Amygdala (tissue), 56 donors: ENCODE measurements at places on chromosomes 5 and 9.

GRCh38 chr5:127223256-127223974 is 67.2 kb upstream of the MEGF10 start:
- DNase-seq, result no peak

DNA sequence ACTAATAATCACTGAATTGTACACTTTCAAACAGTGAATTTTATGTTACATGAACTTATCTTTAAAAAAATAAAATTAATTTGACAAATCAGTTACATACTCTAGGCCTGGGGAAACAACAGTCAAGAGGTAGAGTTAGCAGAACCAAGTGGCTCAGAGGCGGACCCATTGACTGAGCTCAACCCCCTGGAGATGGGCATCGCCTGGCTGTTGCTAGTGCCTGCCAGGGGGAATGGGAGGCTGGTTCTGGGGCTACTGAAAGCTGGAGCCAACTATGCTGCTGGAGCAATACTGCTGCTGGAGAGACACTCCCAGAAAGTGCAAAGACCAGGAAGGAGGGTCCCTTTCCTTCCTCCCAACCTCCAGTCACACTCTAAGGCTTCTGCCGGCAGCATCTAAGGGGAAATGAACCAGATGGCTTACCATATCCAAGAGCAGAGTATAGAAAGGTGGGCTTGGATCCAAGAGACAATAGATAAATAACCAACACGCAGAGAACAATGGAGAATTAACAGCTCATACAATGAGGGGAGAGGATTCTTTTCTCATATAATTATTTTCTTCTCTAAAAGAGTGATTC is 40.3 kb upstream of the ANKRD55 start:
- no peak for DNase-seq

DNA sequence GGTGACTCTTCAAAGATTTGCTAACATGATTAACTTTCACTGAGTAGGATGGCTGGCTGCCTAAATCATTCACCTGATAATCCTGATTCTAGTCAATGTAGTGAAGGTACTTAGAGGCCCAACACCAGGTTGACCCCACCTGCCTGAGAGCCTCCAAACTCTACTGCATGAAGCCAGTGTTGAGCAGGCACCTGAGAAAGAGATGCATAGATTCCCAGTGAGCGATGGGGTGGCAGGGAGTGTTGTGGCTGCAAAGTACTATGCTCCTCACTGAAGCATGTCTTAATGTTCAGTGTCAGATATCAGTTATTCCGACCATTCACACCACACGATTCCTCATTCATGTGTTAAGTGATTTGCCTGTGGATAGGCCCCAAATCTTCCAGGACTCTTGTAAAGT is 804.4 kb downstream of the TLE4 start:
- DNase-seq, result no peak

GRCh38 chr9:127370147-127370579 is 26.8 kb upstream of the SLC2A8 start:
- no peak for DNase-seq

GRCh38 chr9:78038620-78039300 is 7.1 kb upstream of the GNAQ start:
- DNase-seq, result no peak

DNA sequence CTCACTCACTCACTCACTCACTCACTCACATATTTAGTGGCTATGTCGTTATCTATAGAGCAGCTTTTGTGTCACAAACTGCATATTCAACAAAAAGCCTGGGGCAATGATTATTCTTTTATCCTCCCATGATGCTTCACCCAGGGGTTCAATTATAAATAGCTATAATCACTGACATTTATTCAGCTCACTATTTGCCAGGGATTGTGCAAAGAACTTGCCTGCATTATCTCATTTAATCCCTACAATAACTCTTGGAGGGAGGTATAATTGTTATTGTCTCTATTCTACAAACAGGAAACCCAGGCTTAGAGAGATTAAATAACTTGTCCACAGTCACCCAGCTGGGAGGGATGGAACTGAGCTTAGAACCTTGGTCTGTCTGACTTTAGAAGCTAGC is 298.0 kb upstream of the MSX2 start:
- DNase-seq, result no peak

GRCh38 chr9:134454476-134454857 is 128.2 kb downstream of the RXRA start:
- no peak for DNase-seq

DNA sequence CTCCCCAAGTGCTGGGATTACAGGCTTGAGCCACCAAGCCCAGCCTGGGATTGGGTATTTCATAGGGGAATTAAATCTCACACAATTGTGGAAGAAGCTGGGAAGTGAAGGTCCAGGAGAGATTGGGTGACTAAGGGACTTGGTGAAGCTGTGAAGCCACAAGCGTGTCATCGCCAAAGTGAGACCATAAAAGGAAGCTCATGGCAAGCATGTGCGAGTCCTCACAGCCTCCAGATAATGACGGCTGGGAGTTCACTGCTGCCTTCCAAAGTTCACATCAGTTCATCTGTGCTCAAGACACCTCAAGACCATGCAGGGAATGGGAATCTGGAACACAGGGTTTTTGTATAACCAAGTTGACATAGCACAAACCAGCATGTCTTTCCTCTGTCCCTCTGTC is 210.6 kb downstream of the MARCHF11 start:
- no peak for DNase-seq
